Urinary bladder (tissue), 4 donors: ENCODE measurements at places on chromosomes 2 and 18. TPM values are rescaled to one million over a fixed set of nuclear protein-coding genes. Genes with fewer than 3 reads are reported as not detected.

Gene TRIM43
- total RNA-seq, result not detected

Gene CACNB4
- 33.9 TPM for total RNA-seq

GRCh38 chr2:5777131-5777535 lies 84.9 kb downstream of the SOX11 start:
- peak; percentile 81 for DNase-seq

DNA sequence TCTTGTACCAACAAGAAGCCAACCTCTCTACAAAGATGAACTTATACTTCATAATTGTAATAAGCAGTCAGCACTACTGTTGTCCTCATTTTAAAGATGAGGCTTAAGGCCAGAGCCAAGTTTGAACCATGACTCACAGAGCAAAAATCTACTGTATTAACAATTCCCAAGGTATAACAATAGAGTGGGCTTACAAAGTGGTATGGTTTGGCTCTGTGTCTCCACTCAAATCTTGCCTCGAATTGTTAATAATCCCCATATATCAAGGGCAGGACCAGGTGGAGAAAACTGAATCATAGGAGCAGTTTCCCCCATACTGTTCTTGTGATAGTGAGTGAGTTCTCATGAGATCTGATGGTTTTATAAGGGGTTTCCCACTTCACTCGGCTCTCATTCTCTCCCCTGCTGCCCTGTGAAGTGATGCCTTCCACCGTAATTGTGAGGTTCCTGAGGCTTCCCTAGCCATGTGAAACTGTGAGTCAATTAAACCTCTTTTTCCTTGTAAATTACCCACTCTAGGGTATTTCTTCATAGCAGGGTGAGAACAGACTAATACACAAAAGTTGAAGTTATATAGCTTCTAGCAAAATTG lies 19.5 kb downstream of the MRPL44 start:
- no peak for DNase-seq
